ENCODE measurements at places on chromosomes 5 and 9.

DNA sequence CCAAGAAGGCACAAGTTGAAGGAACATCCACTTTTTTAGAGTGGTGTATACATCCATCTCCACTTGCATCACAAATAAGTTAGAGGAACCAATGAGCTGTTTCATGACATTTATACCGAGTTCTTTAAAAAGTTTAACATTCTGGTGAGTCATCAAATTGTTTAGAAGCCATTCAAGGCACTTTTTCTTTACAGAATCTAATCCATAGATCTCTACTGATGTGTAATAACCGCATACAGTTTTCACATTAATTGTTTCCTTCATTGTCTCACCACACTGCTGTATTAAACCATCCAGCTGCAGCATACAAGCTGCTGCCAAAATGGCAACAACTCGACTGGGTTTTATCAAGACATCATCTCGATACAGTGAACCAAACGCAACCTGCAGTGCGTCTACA lies 744 bp downstream of the GMCL2 start:
- no peak for DNase-seq

DNA sequence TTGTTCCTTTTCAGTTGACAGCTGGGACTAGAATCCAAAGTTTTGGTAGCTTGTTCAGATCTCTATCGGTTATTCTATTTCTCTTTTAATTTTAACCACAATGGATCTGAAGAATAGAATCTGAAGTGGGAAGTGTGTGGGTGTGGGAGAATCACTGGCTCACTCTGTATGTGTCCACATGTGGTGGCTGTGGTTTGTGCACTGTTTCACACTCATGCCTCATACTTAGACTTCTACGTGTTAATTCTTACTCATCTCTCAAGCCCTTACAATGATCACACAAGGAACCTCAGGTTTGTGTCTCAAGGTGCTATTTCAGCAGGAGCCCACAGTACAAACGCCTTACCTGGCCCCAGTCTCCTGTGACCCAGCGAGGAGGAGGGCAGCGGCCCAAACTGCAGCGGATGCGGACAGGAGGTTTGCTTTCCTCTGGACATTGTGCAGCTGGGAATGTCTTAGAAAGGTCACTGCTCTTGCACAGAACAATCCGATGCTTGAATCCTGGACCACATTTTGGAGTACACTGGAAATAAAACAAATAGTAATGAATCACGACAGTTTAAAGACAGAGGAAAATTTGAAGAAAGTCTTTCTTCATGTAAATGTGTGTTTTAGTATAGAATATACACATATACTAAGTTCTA lies 309.1 kb downstream of the ADAMTS6 start:
- no peak for DNase-seq

- DNase-seq = no peak
Measured at GRCh38 chr5:160514866-160515265, 93.2 kb downstream of the PTTG1 start.

DNA sequence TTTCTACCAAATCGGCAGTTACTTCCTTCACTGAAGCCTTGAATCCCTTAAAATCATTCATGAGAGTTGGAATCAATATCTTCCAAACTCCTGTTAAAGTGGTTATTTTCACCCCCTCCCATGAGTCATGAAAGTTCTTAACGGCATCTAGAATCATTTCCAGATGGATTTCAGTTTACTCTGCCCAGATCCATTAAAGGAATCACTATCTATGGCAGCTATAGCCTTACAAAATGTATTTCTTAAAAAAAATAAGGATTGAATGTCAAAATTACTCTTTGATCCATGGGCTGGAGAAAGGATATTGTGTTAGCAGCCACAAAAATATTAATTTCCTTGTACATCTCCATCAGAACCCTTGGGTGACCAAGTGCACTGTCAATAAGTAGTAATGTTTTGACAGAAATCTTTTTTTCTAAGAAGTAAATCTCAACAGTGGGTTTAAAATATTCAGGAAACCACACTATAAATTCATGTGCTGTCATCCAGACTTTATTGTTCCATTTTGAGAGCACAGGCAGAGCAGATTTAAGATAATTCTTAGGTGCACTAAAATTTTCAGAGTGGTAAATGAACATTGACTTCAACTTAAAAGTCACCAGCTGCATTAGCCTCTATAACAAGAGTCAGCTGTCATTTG lies 767.7 kb downstream of the DTWD2 start:
- DNase-seq = no peak

DNA sequence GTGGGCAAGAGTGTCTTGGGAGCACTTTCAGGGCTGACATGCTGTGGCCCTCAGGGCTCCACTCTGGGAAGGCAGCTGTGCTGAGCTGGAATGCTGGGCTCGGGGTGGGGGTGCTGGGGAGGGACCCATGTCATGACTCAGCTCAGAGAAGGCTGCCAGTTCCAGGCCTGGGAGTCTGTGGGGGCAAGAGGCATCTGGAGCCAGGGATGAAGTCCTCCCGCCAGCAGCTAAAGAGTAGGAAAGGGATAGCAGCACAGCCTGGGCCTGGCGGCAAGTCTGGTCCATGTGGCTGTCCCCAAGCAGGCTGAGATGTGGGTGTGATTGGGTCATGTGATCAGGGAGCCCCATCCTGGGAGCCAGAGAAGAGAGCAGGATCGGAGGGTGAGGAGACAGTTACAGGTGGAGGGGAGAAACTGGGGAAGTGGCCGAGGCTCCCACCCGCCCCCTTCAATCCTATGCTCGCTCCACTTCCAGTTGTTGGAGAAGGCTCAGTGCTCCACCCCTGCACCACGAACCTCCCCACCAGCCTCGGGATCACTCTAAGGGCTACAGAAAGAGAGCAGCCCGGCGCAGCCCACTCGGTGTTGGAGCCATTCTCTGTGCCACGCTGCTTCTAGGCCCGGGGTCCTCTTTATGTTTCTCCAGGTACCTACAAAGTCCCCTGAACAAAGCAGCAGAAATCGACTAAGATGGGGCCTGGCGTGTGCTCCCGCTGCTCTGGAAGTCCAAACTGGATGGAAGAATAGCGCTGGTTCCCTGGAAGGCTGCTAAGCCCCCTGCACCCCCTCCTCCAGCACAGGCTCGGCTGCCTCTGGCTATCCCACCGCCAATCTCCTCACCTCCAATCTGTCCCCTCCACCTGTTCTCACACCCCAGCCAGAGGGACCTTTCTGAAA lies 12.0 kb downstream of the PDGFRB start:
- no peak for DNase-seq

- DNase-seq = no peak
Measured at GRCh38 chr5:177023303-177023664, 788 bp downstream of the ZNF346 start.
